ENCODE measurements at places on chromosomes 11 and 22.

DNA sequence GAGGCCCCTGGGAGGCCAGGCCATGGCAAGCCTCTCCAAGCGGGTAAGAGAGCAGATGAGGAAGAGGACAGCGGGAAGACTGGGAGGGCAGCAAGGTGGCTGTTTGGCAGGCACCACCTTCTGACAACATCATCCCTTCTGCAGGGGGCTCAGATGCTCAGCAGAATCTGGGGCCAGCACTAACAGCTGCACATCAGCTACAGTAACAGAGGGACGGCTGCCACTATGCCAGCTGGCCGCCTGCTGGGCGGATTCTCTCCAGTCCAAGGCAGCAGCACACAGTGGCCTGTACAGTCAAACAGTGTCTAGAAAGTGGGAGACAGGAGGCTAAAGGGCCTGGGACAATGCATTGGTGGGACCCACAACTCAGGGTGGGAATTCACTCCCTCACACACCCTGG, 10.7 kb upstream of the TXN2 start:
- no peak for DNase-seq

GRCh38 chr11:69444381-69445130, 36.9 kb upstream of the LINC01488 start:
- peak; percentile 64 for DNase-seq

- no peak for DNase-seq
Measured at GRCh38 chr22:44404341-44405020, 91.7 kb upstream of the SHISAL1 start.

DNA sequence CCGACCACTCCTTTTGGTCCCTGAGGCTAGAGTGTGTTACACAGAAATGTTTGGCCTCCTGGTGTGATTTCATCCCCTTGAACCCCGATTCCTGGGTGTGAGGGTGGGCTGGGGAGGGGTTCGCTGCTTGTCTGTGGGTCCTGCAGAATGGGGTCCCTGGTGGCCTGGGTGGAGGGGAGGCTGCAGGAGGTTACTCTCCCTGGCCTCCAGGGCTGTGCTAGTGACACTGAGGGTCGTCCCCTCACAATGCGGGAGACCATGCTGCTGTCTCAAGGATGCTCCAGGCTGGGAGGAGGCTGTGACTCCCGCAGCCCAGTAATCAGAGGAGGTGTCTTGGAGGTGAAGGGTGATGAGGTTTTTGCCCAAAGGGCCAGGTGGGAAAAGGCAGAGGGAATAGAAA, 17.0 kb upstream of the OMP start:
- DNase-seq = peak; percentile 6

DNA sequence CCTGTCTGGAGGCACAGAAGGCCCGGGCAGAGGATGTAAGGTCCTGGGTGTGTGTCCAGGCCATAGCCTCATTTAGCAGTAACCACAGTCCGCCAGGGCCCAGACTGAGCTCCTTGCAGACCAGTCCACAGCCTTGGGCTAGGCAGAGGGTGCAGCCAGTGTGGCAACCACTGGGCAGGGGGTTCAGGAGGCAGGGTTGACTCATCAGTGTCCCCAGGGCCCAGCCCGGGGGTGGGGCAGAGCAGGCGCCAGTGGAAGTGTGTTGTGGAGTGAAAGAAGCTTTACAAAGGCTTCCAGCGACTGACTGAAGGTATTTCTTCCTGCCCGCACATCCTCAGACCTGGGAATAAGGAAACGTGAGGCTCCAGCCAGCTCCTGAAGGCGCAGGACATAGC, 27.7 kb upstream of the WNT11 start:
- DNase-seq = peak; percentile 61

- DNase-seq = no peak
Measured at GRCh38 chr22:49524362-49524761, 303.3 kb downstream of the BRD1 start.

- DNase-seq = no peak
Measured at GRCh38 chr11:88051396-88051795, 123.8 kb downstream of the RAB38 start.

DNA sequence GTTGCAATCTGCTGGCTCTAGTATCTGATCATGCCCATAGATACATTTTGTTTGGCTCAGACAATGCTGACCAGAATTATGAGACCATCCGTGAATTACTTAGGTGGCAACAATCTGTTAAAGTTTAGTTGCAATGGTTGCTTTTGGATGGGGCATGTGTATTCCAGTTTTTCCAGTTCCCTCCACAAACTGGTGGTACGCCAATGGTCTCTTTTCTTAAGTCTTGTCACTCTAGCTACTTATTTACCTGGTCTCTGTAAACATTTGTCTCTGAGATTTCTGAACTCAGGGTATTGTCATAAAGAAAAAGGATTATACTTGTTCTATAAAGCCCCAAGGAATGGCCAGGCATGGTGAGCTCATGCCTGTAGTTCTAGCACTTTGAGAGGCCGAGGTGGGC, 65.9 kb downstream of the PGR start:
- DNase-seq = no peak

DNA sequence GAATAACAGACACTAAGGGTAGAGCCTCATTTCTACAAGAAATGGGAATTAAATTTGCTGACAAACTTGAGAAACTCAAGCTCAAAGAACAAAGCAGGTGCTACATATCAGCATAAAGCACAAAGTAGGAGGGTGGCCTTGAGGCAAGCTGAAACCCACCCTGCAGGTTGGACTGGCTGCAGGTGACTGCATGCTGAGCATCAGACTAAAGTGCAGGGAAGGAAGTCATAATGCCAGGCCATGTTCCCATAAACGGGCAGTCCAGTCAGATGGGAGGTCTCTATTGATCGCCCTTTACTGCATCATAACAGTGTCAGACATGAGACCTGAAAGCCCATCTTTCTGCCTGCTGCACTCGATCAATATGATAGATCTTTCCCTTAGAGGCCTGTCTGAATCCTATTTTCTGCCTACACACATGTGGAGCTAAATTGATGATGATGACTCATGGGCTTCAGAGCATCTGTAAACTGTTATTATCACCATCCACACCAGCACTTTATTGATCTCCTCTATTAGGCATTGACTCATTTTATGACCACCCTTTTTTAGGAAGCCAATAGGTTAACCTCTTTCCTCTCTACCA, 224.5 kb upstream of the DDI1 start:
- DNase-seq = no peak

DNA sequence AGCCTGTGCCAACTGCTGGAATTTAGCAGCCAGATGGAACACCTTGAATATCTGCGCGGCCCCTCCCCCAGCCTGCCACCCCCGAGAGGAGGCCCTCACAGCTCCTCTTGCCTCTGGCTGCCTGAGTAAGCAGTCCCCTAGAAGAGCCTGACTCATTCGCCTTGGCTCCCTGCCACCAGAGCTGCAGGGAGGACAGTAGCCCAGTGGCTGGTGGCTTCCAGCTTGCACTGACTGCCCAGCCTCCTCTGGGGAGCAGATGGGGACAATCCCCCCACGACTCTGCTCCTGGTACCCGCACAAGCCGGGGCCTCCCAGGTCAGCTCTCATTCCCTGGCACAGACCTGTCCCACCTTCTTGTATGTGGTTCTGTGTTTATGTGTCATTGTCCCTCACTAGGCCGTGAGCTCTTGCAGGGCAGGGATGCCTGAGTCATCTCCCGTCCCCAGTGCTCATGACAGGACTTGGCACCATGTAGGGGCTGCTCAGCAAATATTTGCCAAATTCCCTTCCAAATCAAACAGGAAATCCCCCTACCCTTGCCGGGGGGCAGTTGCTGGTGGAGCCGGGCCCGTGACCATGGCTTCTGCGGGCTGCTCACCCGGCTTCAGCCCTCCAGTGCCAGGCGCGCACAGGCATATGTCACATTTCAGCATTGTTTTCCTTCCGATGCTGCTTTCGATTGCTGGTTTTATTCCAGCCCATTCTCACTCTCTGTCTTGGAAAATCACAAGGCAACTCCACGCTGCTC, 43.6 kb downstream of the CACNG2 start:
- peak; percentile 69 for DNase-seq

DNA sequence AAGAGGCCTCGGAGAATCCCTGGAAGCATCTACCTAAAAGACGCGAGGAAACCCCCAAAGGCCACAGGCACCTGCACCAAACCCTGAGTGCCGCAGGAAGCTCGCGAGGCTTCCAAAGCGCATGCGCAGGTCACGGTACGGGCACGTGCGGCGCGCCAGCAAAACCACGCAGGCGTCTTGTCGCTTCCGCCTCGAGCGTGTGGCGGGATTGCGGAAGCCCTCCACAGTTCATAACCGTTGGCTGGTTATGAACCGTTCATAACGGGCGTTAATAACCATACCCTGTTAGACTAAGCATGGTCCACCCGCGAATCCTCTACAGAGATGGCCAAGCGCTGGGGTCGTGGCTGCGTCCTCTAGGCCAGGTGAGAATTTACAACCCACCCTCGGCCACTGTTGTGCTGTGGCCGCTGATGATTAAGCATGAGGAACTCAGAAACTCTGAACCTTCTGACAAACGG, 46.4 kb downstream of the MORC2 start:
- peak; percentile 61 for DNase-seq
